ENCODE measurements at places on chromosomes 16 and 17.
A peak's percentile ranks its signal among the peaks of the same experiment; 100 is the strongest.

DNA sequence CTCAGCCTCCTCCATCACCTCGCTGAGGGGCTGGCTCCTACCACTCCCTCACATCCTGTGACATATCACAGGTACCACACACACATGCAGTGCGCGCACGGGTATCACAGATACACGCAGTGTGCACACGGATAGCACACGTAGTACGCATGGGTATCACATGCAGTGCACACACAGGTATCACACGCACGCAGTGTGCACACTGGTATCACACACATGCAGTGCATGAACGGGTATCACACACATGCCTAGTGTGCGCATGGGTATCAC is 30.1 kb downstream of the ACSF3 start:
- no peak for DNase-seq

GRCh38 chr16:30082545-30083090 is 6.8 kb downstream of the PPP4C start:
- no peak for DNase-seq

DNA sequence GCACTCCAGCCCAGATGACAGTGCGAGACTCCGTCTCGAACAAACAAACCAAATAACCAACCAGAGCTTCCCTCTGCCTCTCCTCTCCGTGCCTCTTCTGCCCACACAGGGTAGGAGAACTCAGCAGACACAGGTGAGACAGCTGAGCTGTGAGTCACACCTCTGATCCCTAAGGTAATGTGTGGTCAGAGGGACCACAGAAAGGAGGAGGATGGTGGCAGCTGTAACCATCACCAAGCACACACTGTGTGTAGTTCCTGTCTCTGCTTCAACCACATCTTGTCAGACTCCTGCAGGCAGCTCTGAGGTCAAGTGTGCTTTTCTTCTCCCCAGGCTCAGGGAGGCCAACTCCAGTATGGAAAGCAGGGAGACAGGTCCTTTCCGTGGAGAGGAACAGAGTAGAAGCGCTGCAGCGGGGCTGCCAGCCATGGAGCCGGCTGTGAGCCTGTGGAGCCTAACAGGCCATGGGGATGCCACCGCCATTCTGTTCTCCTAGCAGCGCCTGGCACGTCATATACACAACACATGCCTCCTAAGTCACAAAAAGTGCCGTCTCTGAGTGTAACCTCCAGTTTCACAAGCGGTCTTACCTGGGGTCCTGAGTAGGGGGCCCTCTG is 7.1 kb downstream of the NUDT16L1 start:
- no peak for DNase-seq

- no peak for DNase-seq
Measured at GRCh38 chr16:14302031-14302398, 230.9 kb downstream of the MRTFB start.

- no peak for DNase-seq
Measured at GRCh38 chr17:43570518-43570928, 24.4 kb upstream of the ETV4 start.

- DNase-seq: peak; percentile 62
Measured at GRCh38 chr17:79728169-79728907, 2.4 kb upstream of the ENPP7 start.

GRCh38 chr16:29994600-29995323 is 655 bp downstream of the HIRIP3 start:
- peak; percentile 63 for DNase-seq

GRCh38 chr17:2251098-2251497 is 52.5 kb downstream of the SMG6 start:
- no peak for DNase-seq

GRCh38 chr17:50045154-50045553 is 10.8 kb upstream of the ITGA3 start:
- no peak for DNase-seq

GRCh38 chr16:53792161-53792951 is 88.4 kb downstream of the FTO start:
- no peak for DNase-seq

GRCh38 chr16:19486750-19487325 is 35.1 kb downstream of the GDE1 start:
- no peak for DNase-seq

DNA sequence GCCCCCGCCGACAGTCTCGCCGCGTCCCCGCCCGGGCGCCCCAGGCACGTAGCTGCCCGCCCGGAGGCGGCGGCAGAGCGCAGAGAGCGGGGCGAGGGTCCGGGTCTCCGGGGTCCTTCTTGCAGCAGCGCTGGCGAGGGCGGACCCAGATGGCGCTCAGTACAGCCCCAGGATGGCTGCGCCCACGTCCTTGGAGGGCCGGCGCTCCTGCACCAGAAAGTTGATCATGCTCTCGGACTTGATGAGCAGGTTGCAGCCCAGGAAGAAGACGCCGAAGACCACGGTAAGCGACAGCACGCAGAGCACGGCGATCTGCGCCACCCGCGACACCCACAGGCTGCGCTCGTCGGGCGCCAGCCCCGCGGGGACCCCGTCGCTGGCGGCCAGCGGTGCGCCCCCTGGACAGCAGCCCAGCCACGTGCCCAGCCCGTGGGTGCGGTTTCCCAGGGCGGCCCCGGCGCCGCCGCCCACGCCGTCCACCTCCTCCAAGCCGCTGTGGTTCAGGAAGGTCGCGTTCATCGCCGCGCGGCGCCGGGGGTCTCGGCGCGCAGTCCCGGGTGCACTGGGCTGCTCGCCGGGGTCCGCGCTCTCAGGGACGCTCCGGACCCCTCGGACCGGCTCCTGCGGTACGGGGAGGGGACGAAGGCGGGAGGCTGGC is 435 bp downstream of the RPRML start:
- DNase-seq: no peak

DNA sequence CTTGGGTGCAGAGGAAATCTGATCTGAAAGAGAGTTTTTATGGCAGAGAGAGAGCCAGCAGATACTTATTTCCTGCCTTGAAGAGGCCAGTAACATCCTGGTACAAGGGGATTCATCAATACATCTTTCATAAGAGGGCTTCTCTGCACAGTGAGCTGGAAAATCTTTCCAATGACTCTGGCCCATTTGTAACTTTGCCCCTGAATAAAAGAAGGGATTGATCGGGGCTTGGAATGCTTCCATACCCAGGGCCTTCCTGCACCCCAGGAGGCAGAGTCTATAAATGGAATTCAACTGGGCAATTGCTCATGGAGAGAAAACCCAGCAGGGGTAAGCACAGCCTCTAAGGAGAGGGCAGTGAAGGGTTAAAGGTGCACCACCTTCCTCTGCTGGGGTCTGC is 163.3 kb downstream of the XYLT1 start:
- DNase-seq: no peak

DNA sequence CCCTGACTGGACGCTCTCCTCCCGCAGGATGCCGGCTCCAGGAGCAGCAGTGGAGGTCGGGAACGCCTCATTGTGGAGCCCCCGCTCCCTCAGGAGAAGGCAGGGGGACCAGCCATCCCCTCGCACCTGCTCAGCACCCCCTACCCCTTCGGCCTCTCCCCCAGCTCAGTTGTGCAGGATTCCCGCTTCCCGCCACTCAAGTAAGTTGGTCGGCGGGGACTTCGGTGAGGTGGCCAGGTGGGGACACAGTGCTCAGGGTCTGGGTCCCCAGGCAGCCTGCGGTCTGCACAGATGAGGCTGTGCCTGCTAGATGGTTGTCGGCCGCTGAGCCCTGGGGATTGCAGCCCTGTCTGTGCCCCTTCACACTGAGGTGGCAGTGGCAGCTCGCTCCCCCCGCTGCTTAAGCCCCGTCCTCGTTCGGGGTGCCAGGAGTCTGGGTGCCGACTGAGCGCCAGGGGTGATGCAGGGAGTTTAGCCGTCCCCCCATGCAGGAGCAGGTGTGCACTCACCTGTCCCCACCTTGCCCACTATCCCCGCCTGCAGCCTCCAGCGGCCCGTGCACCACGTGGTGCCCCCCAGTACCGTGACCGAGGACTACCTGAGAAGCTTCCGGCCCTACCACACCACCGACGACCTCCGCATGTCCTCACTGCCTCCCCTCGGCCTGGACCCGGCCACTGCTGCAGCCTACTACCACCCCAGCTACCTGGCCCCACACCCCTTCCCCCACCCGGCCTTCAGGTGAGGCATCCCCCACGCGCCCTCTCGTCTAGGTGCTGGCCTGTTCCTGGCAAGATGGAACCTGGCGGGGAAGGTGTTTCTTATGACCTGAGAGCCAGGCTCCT is 34.3 kb downstream of the GINS2 start:
- DNase-seq: no peak

- no peak for DNase-seq
Measured at GRCh38 chr17:6509031-6509771, 47.2 kb downstream of the PITPNM3 start.

- DNase-seq: no peak
Measured at GRCh38 chr17:63480826-63481487, 4.1 kb downstream of the ACE start.

DNA sequence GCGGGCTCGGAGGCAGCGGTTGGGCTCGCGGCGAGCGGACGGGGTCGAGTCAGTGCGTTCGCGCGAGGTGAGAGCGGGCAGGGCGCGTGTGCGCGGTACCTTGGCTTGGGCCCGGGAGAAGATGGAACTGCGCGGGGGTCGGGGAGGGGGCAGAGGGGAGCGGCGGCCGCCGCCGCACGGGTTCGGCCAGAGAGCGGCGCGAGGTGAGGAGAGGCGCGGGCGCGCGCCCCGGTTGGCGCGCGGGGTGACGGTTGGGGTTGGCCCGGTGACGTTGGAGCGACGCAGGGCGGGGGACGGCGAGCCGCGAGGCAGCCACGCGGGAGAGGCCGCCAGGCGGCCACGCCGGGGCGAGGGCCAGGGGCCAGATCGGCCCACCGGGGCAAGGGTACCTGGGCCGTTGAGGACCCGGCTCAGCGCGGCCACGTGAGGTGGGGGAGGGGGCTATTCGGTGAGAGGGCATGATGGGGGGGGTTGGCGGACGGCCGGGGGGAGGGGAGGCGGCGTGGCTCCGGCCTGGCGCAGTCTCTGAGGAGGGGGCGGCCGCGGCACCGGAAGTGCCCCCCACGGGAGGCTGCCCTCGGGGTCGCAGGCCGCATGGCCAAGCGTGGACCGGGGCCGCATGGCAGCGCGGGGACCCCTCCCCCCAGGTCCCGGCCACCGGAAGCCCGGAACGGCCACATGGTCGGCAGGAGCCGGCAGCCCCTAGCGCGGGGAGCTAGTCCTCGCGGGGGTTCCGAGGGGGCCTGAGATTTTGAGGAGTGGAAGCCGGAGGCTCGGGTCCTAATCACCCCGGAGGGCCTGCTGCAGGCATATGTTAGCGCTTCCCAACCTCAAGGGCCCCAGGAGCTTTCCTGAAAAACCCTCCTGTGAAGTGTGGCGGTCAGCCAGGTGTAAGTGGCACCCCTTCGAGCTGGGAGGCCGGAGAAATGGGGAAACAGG is 527 bp downstream of the EIF5A start:
- no peak for DNase-seq

GRCh38 chr17:35568561-35568960 is 7.9 kb upstream of the SLFN14 start:
- DNase-seq: no peak

GRCh38 chr16:4392382-4393239 is 21.0 kb downstream of the VASN start:
- DNase-seq: no peak

GRCh38 chr17:79837888-79838521 is 1.2 kb downstream of the CBX4 start:
- no peak for DNase-seq

GRCh38 chr17:65593092-65593854 is 31.8 kb upstream of the AXIN2 start:
- DNase-seq: no peak

DNA sequence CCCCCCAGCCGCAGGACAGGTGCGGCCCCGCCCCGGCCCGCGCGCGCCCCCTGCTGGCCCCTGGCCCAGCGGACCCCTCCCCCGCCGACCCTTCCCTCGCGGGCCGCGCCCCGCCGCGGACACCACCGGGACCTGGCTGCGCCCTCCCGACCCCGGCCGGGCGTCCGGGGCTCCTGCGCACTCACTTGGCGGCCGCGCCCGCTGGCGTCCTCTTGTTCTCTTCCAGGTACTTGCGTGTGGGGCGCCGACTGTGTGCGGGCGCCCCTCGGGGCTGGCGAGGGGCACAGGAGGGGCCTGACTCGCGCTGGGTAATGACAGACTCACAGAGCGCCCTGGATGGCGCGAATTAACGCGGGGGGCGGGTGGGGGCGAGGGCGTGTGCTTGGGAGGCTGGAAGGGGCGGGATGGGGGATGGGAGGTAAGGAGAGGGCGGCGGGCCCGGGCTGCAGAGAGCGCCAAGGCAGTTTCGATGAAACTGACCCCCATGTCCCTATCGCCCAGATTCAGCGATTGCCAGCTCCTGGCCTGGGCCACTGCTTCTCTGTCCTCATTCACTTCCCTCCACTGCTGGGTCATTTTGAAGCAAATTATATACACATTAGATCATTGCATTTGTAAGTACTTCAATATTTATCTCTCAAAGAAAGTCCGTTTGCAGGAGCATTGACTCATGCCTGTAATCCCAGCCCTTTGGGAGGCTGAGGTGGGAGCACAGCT is 445 bp upstream of the DBNDD1 start:
- no peak for DNase-seq

- no peak for DNase-seq
Measured at GRCh38 chr17:50538549-50539410, 6.2 kb downstream of the EPN3 start.

- DNase-seq: no peak
Measured at GRCh38 chr16:54325616-54326265, 39.2 kb upstream of the IRX3 start.

GRCh38 chr17:9587969-9588656 is 11.7 kb downstream of the CFAP52 start:
- DNase-seq: no peak

DNA sequence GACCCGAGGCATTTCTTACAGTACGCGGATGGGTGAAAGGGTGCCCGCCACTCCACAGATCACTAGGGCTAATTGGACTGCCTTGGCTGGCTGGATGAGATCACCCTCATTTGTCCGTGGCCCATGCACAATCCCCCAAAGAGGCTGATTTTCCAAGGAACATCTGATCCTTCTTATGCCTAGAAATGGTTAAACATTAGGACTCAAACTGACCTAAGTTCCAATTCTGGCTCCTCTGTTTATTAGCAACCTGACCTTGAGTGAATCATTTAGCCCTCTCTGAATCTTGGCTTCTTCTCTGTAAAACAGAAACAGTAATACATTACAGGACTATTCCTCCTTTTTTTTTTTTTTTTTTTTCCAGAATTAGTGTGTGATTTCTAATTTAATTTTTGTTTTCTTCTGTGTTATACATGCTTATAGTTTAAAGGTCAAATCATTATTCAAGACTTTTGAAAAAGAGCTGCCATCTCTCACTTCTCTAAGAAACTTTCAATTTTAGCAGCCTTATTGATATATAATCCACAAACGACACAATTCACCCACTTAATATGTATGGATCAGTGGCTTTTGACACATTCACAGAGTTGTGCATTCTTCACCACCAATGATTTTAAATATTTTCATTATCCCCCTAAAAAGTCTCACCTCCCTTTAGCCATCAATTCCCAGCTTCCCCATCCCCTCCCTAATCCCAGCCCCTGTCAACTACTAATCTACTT is 45.4 kb upstream of the TMEM132E start:
- no peak for DNase-seq

GRCh38 chr16:82002831-82003230 is 8.4 kb downstream of the SDR42E1 start:
- no peak for DNase-seq

- no peak for DNase-seq
Measured at GRCh38 chr17:7173687-7174602, 5.2 kb downstream of the ASGR1 start.
